ENCODE measurements at places on chromosomes 4 and X. TPM values are rescaled to one million over a fixed set of nuclear protein-coding genes. Genes with fewer than 3 reads are reported as not detected.

APELA gene
- not detected for total RNA-seq

TMEM35A gene
- total RNA-seq: 0.11 TPM

SOD3 gene
- 115 TPM for total RNA-seq

AKAP14 gene
- total RNA-seq: not detected

EFNB1 gene
- 27.9 TPM for total RNA-seq

NPNT gene
- 11.1 TPM for total RNA-seq

PCYT1B gene
- total RNA-seq: 0.27 TPM

STK32B gene
- 0.22 TPM for total RNA-seq

SHISA3 gene
- total RNA-seq: 0.46 TPM

CT45A5 gene
- not detected for total RNA-seq

MGARP gene
- total RNA-seq: 0.81 TPM

MID1 gene
- total RNA-seq: 35.7 TPM

IL9R gene
- total RNA-seq: 0.11 TPM

DDX53 gene
- not detected for total RNA-seq

HTT-AS gene
- not detected for total RNA-seq

NOCT gene
- total RNA-seq: 7.3 TPM

FRMPD4 gene
- total RNA-seq: 2.0 TPM

BEX1 gene
- 4.1 TPM for total RNA-seq

GPR82 gene
- not detected for total RNA-seq

Measured in cardiac septum (tissue), 1 donor.